ENCODE measurements at places on chromosomes 13 and 19. TPM values are rescaled to one million over a fixed set of nuclear protein-coding genes. Genes with fewer than 3 reads are reported as not detected.

DNA sequence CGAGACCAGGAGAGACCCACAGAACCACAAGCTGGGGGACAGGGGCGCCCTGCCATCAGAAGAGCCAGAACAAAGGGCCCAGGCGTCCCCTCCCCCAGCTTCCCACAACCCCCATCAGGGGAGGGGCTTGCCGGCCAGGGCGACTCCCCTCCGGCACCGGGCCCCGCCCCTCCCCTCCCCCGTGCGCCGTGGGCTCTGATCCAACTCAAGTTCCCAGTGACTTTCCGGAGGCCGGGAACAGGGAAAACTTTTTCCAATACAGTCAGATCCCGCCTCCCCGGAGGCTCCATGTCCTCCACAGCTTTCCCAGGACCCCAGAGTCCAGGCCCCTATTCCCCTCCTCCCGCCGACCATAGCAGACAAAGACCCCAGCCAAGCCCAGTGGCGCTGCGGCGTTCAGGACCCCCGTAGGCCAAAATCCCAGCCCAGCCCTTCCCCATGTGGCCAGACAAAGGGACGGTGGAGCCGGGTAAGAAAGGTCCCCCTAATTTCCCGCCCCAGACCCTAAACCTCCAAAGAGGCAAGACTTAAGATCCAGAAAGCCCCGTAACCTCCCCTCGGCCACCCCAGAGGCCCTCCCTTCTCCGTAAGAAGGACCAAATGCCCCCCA, 673 bp downstream of the TEAD2 start:
- no peak for DNase-seq

DNA sequence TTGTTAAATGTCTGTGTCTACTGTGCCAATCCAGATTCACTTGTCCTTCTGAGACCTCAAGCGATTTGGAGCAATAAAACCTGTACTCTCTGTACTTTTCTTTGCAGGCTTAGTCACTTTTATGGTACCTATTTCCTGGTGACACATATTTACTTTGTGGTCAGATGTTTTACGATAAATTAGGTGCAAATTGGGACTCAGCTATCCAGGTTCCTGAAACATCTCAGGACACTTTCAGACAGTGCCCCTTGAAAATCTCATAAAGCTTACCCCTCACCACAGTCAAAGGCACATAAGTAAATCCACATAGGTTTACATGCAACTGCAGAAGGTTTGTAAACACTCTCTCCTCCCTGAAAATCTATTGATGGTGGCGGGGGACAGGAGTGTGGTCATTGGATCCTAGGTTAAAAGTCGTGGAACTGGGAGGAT, 438.8 kb downstream of the EFNB2 start:
- DNase-seq: no peak

GRCh38 chr19:3470500-3471128, 9.7 kb downstream of the SMIM24 start:
- DNase-seq: no peak

- DNase-seq: no peak
These were observed 10.6 kb upstream of the TLE2 start for GRCh38 chr19:3039641-3040077.

The ANKRD24 gene
- 1.5 TPM for total RNA-seq

DNA sequence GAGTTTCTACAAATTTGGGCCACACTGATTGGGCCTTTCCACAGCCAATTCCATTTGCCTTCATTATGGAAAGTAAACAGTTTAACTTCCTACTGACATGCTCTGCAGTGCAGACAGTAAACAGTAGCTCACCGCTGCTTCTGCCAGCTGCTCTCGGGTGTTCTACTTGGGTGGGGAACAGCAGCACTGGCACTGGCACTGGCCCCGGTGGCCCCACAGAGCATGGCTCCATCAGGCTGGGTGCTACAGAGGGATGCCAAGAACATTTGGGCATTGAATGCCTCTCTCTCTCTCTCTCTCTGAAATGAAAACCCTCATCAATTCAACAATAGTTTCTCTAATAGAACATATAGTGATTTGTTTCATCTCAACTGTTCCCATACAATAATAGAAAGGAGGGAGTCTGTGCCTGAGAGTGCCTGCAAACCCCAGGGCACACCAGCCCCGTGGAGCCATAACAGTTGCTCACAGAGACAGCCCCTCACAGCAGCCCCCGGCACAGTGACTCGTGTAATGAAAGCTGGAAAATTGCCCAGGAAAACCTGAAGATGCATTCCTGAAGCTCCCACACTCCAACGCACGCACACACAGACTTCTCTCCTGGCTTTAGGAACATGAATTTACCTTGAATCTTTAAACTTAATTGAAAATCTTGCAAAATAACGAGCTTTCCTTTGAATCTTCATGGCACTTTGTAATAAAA, 38.2 kb upstream of the GJB6 start:
- DNase-seq: no peak

The ZFP30 gene
- total RNA-seq: 10.7 TPM

DNA sequence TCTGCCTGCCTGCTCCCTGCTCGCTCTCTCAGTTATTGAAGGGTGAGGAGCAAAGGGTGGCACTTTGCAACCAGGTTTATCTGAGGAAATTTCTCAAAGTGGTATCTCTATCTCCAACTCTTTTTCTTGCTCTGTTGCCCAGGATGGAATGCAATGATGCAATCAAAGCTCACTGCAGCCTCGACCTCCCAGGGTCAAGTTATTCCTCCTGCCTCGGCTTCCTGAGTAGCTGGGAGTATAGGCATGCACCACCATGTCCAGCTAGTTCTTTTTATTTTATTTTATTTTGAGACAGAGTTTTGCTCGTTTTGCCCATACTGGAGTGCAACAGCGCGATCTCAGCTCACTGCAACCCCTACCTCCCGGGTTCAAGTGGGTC, 4.9 kb downstream of the ACTMAP start:
- no peak for DNase-seq

DNA sequence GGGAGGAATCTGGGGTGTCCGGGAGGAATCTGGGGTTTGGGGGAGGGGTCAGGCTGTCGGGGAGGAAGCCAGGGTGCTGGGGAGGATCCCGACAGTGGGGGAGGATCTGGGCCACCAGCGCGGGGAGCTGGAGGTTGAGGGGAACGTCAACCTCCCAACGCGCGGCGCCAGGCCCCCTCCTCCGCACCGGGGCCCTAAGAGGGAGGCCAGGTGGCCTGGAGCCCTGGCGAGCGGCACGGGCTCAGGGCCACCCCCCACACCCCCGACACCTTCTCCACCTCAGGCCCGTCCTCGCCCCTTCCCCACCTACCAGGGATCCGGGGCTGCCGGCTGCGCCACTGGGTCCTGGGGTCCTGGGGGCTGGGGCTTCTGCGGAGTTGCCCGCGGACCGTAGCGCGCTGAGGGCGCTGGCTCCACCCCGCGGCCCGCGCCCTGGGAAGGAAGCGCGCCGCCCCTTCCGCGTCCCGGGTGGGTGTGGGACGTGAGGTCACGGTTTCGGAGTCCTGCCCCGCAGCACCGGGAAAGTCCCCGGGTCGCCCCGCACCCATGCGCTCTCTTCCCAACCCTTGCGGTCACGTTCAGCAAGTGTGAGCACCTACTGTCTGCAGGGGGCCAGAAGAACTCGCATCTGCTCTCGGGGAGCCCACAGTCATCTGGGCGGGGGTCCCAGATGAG, at the start of gene TICAM1:
TICAM1 (minus strand) TSS at position 409 of the 675 bp plus-strand sequence. CDS start 13,335 bp downstream, outside the sequence.
- DNase-seq: peak; percentile 84

DNA sequence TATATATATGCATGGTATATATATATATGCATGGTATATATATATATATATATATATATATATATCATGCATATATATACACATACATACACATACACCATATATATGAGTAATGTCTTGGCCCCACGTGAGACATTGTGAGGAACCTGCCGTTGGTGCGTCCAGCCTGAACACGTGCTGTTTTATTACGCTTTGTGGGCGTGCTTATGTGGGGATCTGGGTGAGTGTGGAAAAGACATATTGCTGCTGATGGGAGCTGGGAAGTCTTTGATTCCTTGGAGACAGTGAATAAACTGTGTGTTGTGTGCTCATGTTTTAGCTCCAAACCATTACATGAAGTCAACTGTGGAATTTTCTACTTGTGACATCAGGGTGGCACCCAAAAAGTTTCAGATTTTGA, 28.9 kb downstream of the KCTD15 start:
- no peak for DNase-seq

- no peak for DNase-seq
These were observed 1505.1 kb upstream of the SLC10A2 start for GRCh38 chr13:104571161-104571892.

GRCh38 chr19:55675661-55676354, 782 bp downstream of the EPN1 start:
- DNase-seq: no peak

GRCh38 chr13:94236872-94237271, 242.6 kb downstream of the DCT start:
- no peak for DNase-seq

The GTF3A gene
- 165 TPM for total RNA-seq

The CABP5 gene
- total RNA-seq: 0.32 TPM

The KCNN4 gene
- total RNA-seq: 56.1 TPM

The POU2F2 gene
- 48.9 TPM for total RNA-seq

DNA sequence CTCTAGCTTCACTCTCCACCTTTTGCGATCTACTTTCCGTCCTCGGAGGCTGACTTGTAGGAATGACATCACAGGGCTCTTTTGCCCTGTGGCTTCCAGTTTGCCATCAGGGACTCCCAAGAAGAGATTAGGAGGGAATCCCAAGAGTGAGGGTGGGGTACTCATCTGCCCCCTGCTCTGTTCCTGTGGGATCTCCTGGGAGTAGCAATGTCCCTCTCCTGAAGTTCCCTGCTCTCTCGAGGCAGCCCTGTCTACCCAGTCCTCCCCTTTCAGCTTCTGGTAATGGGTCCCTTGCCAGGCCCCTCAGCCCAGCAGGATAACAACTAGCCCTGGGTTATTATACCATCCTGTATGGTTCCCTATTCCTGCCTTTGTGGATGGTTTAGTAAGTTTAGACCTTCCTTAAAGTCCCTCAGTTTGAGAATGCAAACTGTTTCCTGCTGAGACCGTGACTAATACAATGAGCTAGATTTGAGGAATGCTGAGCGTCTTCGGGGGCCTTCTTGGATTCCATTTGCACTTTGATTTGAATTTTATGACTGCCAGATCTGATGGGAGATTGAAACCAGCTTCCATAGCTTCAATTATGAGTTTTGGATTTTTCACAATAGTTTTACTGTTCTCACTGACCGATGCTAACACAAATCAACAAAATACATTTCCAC, 73.7 kb upstream of the IPO5 start:
- DNase-seq: no peak

GRCh38 chr13:111460548-111461444, 140.4 kb downstream of the TEX29 start:
- no peak for DNase-seq

DNA sequence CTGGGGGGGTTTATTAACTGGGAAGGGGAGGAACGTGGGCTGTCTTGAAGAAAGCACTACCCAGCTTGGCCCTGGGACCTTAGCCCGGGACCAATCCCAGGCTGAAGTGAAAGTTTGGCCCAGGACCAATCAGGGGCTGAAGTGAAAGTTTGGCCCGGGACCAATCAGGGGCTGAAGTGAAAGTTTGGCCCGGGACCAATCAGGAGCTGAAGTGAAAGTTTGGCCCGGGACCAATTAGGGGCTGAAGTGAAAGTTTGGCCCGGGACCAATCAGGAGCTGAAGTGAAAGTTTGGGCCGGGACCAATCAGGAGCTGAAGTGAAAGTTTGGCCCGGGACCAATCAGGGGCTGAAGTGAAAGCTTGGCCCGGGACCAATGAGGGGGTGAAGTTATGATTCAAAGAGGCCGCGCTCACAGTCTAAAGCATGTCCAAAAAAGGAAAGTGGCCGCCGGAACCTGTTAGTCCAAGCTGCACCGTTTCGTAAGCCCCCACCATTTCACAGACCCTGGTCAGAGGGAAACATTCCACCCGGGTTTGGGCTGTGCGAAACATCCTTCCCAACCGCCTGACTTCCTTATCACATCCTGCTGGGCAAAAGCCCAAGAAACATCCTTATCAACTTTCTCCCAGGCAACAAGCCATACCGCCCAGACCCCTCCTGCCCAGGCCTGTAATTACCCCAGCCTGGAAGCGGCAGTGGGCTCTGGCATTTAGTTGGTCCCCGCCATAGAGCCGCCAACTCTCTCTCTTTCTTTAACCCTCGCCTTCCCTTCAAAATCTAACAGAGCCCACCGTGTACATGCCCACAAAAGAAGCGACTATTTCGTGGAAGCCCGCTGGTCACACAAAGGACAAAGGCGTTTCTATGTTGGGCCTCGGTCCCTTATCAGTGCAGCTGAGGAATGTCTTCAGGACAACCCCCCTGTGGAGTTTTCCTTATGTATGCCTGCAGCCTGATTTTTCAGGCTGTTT, 1.1 kb downstream of the ZNF850 start:
- DNase-seq: no peak

The SPRY2 gene
- 0.37 TPM for total RNA-seq

- no peak for DNase-seq
These were observed 31.4 kb downstream of the MLLT1 start for GRCh38 chr19:6248341-6248740.

DNA sequence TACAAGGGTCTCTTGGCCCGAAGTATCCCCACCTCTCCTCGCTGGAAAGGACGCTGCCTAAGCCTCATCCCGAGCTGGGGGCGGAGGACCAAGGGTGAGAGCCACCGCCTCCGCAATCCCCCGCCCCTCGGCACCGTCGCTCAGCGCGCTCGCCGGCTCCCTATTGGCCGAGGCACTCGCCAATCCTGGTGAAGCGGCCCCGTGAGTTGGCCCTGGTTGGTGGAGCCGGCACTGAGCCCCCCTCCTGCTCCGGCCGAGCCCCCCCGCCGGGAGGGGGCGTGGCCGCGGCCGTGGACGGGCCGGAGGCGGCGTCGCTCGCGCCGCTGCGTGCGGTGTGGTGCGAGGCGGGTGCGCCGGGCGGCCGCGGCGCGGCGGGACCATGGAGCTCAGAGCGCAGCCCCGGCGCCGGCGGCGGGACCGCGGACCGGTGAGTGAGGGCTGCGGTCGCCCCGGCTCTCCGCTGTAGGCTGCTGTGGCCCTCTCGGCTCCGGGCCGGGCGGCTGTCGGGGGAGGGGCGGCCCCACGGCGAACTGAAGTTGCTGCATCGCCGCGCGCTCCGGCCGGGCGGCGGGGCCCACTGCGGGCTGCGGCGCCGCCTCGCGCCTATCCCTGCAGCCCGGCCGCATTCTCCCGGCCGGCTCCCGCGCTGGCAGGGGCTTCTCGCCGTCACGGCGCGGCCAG, at the start of gene WASF3:
WASF3 (plus strand) TSS at position 291 of the 681 bp plus-strand sequence. CDS start 84,588 bp downstream, outside the sequence.
- peak; percentile 58 for DNase-seq

The IGFL4 gene
- not detected for total RNA-seq

The RELB gene
- 107 TPM for total RNA-seq
